ENCODE measurements at places on chromosomes 6 and 20.

GRCh38 chr20:61284752-61285151, 32.7 kb downstream of the CDH4 start:
- no peaks in the 10 kb centered on the region for H3K27me3 ChIP-seq
- no peak overlapping the region for H3K27ac ChIP-seq
- no peak overlapping the region for H3K4me3 ChIP-seq
- no peak for DNase-seq

GRCh38 chr20:51326201-51326819, 216.2 kb downstream of the NFATC2 start:
- H3K4me3 ChIP-seq, result no peak overlapping the region
- DNase-seq, result no peak
- no peak overlapping the region for H3K27ac ChIP-seq
- H3K36me3 ChIP-seq, result peaks cover 2% of the 10 kb centered on the region

DNA sequence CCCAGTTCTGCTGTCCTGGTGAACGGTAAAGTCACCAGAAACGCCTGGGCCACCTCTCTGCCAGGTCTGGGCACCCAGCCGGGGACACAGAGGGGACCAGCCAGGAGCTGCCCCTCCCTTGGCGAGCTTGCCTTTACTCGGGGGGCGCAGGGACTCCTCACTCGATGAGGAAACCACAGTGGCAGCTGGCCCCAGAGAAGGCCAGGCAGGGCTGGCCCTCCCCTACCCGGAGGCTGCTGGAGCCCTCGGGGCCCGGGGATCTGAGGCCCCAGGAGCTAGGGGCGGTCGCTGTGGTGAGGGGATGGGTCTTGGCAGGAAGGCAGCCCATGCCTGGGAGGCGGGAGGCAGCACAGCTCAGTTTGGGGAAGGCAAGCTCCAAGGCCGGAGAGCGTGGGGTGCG, 80.4 kb upstream of the SLCO4A1 start:
- H3K36me3 ChIP-seq, result no peaks in the 10 kb centered on the region
- DNase-seq, result no peak
- peaks cover 59% of the 10 kb centered on the region for H3K27me3 ChIP-seq
- peaks cover 5% of the 10 kb centered on the region for H3K4me1 ChIP-seq
- H3K4me3 ChIP-seq, result no peak overlapping the region

DNA sequence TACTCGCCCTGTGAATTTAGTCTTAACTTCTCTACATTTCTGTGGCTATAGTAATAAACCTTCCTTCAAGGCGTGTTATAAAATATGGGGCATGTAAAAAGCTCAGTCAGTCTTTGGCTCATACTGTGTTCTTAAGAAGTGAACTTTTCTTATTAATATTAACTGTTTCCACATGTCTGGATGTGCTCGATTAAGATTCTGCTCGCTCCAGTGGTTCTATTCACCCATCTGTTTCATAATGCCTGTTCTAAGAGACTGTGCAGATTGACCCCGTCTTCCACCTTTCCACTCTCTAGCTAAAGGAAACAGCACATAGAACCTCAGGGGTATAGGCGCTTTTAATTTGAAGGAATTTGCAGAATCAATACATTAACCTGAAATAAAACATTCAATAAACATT, 99.9 kb downstream of the L3MBTL3 start:
- peaks cover 11% of the 10 kb centered on the region for H3K4me1 ChIP-seq
- peaks cover 7% of the 10 kb centered on the region for H3K36me3 ChIP-seq
- no peak overlapping the region for H3K27ac ChIP-seq
- H3K27me3 ChIP-seq, result no peaks in the 10 kb centered on the region
- no peak for DNase-seq

DNA sequence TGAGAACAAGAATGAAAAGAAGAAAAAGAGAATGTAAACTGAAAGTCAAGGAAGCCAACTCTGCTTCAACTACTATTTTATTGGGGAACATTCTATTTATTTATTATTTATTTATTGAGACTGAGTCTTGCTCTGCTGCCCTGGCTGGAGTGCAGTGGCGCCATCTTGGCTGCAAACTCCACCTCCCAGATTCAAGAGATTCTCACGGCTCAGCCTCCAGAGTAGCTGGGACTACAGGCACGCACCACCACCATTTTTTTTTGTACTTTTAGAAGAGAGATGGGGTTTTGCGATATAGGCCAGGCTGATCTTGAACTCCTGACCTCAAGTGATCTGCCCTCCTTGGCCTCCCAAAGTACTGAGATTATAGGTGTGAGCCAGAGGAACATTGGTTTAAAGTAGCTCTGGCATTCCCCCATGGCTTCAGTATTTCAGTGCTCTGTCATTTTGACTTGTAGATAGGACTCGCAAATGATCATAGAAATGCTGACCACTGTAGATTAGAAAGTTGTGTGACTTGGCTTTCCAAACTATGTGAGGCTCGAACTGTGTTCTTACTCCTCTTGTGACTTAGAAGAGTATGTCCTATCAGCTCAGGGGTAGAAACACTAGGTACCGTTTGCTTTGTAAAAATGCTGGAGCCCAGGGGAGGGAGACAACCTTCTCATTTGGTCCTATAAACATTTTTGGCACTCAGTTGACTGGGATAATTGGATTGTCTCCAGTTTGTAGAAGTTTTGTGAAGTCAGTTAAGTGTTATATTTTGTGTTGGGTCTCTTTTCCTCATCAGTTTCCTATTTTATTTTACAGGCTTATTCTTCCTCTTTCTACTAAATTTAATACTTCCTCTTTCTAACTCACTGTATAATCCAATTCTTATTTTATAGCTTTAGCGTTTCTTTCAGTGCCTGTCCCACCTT, 544.9 kb upstream of the CITED2 start:
- DNase-seq, result no peak
- H3K4me1 ChIP-seq, result no peaks in the 10 kb centered on the region
- H3K27me3 ChIP-seq, result peaks cover 34% of the 10 kb centered on the region
- H3K4me3 ChIP-seq, result no peak overlapping the region
- no peaks in the 10 kb centered on the region for H3K36me3 ChIP-seq

DNA sequence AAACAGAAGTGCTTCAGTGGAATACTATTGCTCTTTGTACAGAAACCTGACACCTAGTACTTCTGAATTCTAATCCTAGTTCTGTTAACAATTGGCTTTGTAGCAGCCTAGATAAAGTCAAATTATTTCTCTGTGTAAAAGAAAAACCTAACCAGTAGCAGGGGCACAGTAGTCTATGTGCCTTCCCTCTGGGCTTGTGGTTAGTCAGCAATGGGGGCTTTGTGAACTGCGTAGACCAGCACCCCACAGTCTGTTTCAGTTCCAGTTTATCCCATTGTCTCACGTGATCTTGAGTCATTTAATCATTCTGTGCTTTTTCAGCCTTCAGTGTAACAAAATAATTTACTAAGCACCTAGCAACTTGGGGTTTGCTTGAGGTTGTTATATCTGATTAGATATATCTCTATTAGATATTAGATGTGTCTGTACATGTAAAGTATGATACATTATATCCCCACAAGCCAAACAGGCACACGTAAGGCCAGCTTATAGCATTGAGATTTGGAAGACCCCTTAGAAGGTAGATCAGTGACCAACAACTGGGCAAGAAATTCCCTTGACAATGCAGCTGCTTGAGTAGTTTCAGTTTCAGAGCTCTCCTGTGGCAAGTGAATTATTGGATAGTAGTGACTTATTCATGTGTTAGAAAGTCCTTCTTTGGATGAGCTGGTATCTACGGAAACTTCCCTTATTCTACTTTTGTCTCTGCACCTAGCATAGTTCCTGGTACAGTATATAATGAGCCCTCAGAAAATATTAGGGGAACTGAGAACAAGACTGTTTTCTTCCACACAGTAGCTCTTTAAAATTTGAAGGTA, 27.9 kb upstream of the CCR6 start:
- H3K27me3 ChIP-seq, result no peaks in the 10 kb centered on the region
- DNase-seq, result no peak
- H3K4me3 ChIP-seq, result peak overlapping the region; percentile 78
- H3K4me1 ChIP-seq, result peaks cover 62% of the 10 kb centered on the region

GRCh38 chr6:167689751-167690150, 137.0 kb upstream of the AFDN start:
- H3K27ac ChIP-seq, result no peak overlapping the region
- no peak overlapping the region for H3K4me3 ChIP-seq
- no peak for DNase-seq
- peaks cover 3% of the 10 kb centered on the region for H3K36me3 ChIP-seq

- H3K36me3 ChIP-seq, result no peaks in the 10 kb centered on the region
- no peak overlapping the region for H3K27ac ChIP-seq
- H3K4me1 ChIP-seq, result peaks cover 15% of the 10 kb centered on the region
- H3K4me3 ChIP-seq, result peak overlapping the region; percentile 64
- H3K27me3 ChIP-seq, result peaks cover 60% of the 10 kb centered on the region
Measured at GRCh38 chr6:106974999-106975737, 639 bp upstream of the CD24 start.

DNA sequence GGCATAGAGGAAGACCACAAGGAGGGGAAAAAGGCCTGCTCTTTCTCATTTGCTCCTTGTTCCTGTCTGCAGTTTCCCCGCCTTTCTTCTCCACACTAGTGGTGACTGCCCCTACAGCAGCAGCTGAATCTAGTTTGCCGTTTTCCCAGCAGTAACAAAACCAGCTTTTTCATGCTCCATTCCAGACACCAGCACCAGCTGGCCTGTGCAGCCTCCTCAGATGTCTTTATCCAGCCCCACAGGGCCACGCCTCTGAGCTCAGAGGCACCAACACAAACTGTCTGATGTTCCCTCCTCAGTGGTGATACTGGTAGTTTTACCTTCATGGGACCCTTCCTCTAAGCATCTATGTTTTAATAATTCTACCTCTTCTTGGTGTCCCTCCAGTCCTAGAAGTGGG, 70.4 kb upstream of the SLC24A3 start:
- peaks cover 6% of the 10 kb centered on the region for H3K27me3 ChIP-seq
- no peak for DNase-seq
- no peaks in the 10 kb centered on the region for H3K4me1 ChIP-seq
- H3K4me3 ChIP-seq, result no peak overlapping the region

GRCh38 chr6:89368999-89369398, 16.5 kb upstream of the UBE2J1 start:
- H3K27ac ChIP-seq, result no peak overlapping the region
- H3K27me3 ChIP-seq, result no peaks in the 10 kb centered on the region
- peaks cover 6% of the 10 kb centered on the region for H3K4me1 ChIP-seq
- no peak for DNase-seq
- H3K4me3 ChIP-seq, result no peak overlapping the region

GRCh38 chr6:111687652-111688051, 82.0 kb upstream of the TRAF3IP2 start:
- DNase-seq, result no peak
- H3K27me3 ChIP-seq, result no peaks in the 10 kb centered on the region
- H3K4me3 ChIP-seq, result peak overlapping the region; percentile 18
- peaks cover 90% of the 10 kb centered on the region for H3K4me1 ChIP-seq
- H3K27ac ChIP-seq, result peak overlapping the region; percentile 80

- no peaks in the 10 kb centered on the region for H3K27me3 ChIP-seq
- H3K36me3 ChIP-seq, result peaks cover 4% of the 10 kb centered on the region
- DNase-seq, result no peak
- H3K4me3 ChIP-seq, result no peak overlapping the region
Measured at GRCh38 chr20:53598140-53599043, 4.8 kb upstream of the ZNF217 start.

GRCh38 chr6:49847673-49848072, 18.7 kb downstream of the CRISP1 start:
- no peaks in the 10 kb centered on the region for H3K27me3 ChIP-seq
- no peak for DNase-seq
- H3K4me3 ChIP-seq, result no peak overlapping the region
- no peaks in the 10 kb centered on the region for H3K36me3 ChIP-seq
- no peaks in the 10 kb centered on the region for H3K4me1 ChIP-seq

Measured in central memory CD8-positive, alpha-beta T cell (primary cell).